ENCODE measurements at places on chromosomes 7 and 10.

DNA sequence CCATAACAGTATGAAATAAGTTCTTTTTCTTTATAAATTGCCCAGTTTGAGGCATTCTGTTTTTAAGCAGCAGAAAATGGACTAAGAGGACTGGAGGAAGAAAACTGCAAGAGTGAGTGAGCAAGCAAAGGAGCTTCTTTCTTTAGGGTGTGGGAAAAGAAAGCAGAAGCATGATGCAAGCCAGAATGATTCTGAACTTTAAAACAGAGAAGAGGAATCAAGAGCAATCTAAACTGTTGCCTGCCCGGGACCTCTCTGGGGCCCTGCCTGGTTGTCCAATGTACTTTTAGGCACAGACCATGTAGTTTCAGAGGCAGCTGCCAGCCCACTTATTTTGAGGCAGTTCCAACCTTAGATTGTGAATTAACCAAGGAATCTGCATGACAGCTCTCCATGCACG lies 186.3 kb downstream of the PLPP4 start:
- no peak for DNase-seq

DNA sequence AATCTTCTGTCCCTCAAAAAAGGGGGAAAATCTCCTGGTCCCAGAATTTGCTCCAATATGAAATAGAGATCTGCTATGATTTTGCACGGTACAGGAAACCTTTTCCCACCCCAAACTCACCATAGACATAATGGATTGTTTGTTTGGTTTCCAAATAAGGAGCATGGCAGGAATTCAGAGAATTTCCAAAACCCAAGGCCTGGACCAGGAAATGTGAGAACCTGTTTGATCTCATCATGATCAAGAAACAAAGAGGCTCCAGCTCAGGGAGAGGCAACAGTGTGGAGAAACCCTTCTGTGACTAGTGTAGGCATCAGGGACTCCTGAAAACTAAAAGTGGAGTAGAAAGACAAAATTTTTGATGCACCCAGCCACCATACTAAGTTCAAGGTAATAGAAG lies 1548.1 kb upstream of the LRRTM3 start:
- DNase-seq, result no peak

DNA sequence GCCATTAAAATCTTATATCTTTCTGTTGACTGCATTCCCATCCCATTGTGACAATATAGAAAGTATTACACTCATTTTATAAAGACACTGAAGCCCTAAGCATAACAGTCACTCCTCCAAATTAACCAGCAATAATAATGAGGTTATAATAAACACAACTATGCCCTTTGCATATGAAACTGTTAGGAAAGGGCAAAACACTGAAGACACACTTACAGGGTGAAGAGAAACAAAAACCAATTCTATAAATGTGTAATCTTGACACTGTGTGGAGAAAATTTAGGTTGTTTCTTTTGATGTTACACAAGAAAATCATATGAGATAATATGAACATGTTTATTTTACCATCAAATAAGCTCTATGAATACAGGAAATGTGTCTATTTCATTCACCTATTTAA lies 14.0 kb upstream of the GPR37 start:
- DNase-seq, result no peak

GRCh38 chr10:97781618-97782331 lies 10.0 kb upstream of the SFRP5 start:
- DNase-seq, result no peak

DNA sequence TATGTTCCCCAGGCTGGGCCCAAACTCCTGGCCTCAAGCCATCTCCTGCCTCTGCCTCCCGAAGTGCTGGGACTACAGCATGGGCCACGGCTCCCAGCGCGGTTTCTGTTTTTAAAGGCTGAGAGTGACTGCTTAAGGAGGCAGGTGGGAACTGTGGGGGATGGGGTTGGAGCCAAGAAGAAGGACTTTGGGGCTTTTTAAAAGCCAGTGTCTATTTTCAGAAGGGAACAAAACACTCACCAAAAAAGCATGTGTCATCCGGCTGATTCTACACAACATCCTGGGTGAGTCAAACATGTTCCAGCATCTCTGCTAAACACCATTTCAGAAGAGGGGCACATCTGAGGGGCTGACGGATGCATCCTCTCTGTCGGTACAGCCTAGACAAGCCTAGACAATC lies 824.5 kb downstream of the TYW1 start:
- no peak for DNase-seq

DNA sequence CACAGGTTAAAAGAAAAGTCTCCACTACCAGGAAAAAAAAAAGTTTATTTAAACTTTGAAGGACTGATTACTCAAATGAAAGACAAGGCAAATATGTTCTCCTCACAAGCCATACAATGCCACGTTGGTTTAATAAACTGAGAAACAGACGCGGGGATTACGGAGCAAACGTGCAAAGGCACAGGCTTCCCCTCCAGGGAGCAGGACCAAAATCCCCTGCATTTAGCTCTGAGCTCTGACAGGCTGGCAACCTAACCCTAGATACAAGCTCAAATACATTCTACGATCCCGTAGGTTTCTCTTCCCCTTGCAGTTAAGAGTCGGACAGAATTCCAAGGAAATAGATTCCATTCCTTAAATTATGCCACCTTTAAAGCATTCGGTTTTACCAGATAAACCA lies 7.7 kb upstream of the GRB10 start:
- DNase-seq, result no peak

DNA sequence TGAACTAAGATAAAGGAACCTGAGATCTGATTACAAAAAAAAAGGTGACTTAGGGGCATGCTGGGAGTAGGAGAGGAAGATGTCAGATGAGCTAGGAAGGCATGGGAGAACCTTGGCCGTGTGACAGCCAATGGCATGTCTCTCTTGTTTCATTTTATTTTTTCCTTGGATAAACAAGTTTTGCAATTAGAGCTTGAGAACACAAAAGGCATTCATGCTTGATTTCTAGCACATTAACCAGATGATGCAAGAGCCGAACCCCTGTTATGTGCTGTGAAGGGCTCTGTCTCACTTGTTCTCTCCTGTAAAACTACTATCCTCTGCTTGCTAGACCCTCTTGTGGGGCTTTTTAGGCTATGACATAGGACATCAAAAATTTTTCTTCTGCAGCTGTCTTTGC lies 134.3 kb upstream of the ASAH2 start:
- DNase-seq, result no peak

DNA sequence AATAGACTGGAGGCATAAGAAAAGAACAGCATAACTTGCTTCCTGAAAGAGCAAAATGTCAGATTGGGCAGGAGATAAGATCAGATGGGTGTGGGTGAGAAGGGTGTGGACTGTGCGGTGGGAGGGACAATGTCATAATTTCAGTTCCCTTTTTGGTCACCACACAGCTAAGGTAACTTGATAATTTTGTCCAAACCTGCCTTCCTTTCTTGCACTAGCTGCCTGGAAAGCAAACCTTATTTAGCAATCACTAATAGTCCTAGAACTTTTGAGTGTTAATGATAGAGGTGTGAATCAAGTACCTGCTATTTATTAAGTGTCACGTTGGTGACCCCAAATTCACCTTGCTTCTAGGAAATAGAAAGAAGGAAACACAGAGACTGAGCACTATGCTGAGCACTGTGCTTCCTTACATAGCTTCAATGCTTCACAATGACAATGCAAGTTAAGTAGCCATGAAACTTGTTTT lies 72.4 kb upstream of the SP4 start:
- no peak for DNase-seq

DNA sequence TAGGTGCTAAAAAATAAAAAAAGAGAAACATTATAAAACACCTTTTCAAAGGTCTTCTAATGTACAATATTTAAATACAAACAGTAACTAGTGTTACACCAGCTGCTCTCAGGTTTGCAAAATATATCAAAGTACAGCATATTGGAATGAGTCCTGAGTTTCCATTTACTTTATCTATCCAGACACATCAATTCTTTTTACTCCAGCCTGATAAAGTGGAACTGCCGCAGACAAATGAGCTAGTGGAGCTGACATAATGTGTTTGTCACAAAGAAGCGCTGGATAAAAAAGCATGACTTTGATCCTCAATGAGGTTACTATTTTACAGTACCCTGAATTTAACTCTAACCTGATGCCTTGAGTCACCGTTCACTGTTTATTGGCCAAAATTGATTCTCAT lies 1243.1 kb downstream of the GATA3 start:
- no peak for DNase-seq

DNA sequence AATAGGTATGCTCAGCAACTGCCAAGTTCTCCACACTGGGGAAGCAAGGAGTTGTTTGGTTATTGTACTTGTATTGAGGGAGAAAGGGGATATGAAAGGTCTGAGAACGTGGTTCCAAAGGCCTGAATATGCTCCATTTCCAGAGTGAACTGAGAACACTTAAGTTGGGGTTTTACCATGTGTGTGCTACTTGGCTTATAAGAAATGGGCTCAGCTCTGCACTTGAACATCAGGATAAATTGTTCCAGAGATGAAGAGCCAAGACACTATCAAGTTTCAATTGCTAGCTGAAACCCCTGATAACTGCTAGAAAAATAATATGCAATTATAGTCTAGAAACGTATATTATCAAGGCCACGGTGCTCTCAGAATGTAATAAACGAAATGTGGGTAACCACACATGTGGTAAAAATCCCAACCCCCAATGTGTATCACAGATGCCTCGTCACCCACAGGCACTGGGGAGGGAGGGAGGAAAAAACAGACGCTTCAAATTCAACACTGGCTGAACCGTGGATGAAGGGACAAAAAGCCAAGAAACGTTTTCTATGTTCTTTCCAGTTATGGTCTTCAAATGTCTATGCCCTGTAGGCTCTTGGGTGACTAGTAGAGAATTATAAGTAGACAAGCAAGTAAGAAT lies 16.3 kb downstream of the ELMO1 start:
- no peak for DNase-seq

- DNase-seq, result peak; percentile 50
These were observed 549 bp upstream of the DDX50 start for GRCh38 chr10:68900427-68901104.

DNA sequence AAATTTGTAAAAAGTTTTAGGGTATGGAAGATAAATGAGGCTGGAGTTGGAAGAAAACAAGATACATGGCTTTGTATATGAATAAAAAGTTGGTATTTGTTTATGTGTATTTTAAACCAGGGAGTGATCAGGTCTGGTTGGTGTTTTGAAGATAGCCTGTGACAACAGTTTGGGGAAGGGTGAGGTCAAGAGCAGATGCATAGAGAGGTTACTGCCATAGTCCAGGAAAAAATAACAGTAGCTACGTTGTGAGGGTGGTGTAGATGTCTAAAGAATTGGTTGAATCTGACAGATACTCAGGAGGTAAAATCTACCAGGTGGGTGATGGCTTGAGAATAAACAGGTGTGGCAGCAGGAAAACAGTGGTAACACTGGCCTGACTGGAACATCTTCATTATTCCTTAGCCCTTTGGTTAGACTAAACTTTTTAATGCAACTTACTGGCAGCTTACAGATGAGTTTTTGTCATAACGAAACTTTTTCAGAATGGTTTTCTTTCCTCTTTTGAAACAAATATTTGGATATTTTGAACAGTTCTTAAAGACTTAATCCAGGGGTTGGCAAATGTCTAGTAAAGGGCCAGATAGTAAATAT lies 25.5 kb downstream of the ZNRF2 start:
- no peak for DNase-seq

- DNase-seq, result no peak
These were observed 114.9 kb downstream of the TRRAP start for GRCh38 chr7:98993024-98993897.

Measured in GM04503 (cell line).